ENCODE measurements at places on chromosomes 12 and 14. TPM values are rescaled to one million over a fixed set of nuclear protein-coding genes. Genes with fewer than 3 reads are reported as not detected.

- peak; percentile 38 for DNase-seq
Observed at GRCh38 chr14:96086032-96086431, 46.9 kb downstream of the C14orf132 start.

DNA sequence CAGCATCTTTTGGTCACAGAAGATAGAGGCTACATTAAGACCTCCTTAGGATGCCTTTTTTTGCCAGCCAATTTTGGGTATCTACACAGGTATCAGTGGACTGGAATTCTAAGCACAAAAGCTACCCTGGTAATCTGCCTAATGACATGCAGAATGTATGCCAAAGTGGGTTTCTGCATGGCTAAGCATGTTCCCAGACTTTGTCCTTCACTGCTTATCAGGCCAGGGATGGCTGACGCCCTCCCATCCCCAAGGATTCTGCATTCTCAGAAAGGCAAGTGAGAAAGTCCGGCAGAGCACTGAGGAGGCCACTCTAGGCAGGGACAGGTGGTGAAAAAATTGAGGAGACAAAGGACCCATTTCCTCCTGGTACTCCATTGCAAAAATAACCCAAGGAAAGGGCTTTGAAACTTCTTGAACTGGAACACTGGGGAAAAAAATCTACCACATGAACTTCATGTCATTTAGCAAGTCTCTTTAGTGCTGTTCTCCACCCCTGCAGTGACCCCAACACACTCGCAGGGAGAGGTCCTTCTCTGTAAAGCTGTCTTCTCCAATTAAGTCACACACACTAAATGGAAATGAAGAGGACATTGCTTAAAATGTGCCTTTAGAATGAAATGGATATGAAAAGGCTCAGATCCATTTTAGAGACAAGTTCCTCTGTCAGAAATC is 91.7 kb upstream of the MAX start:
- DNase-seq: no peak

- no peak for DNase-seq
Observed at GRCh38 chr12:124454735-124455134, 112.7 kb downstream of the NCOR2 start.

- DNase-seq: no peak
Observed at GRCh38 chr12:47414511-47414910, 291.3 kb downstream of the RPAP3 start.

The ARMH4 gene
- total RNA-seq: 99.4 TPM

The P2RX2 gene
- total RNA-seq: not detected

The FOXG1 gene
- total RNA-seq: 75.5 TPM

The DDN gene
- total RNA-seq: 9.2 TPM

The SPTB gene
- total RNA-seq: 18.2 TPM

The BBOF1 gene
- 8.9 TPM for total RNA-seq

Measured in occipital lobe (tissue), 3 donors.